NCI-H1105 (cell line): ENCODE measurements at places on chromosomes 5 and 9.

GRCh38 chr5:150117945-150118560, 31.7 kb upstream of the CSF1R start:
- no peak for DNase-seq

- DNase-seq = no peak
Observed at GRCh38 chr5:34996261-34996660, 51.5 kb downstream of the AGXT2 start.

DNA sequence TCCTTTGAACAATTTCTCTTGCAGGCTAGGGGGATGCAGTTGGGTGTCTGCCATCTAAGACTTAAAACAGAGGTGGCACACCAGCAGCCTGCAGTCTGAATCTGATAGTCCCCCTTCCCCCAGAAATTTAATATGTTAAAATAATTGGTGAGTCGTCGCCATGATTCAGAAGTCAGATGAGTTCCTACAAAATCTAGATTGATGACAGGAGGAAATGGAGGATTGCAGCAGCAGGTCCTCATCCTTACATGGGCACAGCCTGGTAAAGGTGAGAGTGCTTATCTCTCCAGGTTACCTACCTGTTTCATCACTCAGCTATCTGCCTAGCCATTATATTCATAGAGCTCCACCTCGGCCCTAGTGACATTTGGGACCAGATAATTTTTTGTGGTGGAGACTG, 112.3 kb downstream of the PCSK1 start:
- no peak for DNase-seq

DNA sequence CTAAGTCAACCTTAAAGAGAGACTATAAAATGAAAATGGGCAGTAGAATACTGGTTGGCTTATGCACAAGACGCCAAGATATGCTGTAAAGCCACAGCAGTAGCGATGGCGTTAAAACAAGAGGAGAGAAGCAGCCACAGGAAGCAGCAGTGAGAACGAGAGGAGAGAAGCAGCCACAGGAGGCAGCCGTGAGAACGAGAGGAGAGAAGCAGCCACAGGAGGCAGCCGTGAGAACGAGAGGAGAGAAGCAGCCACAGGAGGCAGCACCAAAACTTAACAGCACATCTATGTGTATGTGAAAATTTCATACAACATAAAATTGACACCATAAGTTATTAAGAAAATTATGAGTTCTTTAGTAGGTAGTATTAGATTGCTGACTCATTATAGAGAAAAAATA, 2318.6 kb upstream of the ACO1 start:
- DNase-seq = no peak

DNA sequence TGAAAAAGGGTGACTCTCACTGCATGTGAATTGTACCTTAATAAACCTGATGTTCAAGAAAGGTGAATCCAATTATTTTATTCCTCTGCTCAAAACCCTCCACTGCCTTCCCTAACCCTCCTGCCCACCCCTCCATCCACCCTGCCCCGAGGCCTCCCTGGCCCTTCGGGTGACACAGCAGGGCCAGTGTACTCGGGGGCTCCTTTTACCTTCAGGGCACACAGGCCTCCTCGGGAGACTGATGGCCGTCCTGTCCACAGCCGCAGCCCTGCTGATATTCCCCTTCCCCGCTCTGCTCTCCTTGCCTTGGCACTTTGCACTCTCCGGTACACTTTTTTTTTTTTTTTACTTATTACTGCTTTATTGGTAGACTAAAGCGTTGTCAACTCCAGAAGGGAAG, 234.0 kb downstream of the CACNA1B start:
- DNase-seq = no peak

DNA sequence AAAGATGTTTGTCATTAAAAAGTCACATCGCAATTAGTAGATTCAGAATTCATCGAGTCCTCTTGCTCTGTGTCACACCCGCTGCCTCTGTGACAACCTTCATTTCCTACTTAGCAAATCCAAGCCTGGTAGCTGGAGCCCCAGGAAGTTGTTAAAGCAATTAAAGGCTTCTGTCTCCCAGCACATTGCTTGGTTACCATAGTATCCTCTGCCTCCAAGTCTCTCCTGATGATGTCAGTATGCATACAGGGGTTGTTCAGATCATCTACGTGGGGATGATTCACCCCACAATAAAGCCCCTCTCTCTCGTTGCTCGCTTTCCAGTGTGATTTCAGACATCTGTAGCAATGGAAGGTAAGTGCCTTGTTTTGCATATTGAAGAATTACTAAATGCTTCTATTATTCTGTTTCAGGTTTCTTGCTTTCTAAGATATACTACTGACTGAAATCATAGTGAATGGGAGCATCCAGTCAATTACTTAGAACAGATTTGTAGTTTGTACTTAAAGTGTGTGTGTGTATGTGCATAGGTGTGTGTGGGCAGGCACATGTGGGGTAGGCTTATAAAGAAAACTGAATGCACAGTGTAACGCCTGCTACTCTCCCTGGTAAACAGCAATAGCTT, 52.9 kb downstream of the PAM start:
- peak; percentile 47 for DNase-seq

DNA sequence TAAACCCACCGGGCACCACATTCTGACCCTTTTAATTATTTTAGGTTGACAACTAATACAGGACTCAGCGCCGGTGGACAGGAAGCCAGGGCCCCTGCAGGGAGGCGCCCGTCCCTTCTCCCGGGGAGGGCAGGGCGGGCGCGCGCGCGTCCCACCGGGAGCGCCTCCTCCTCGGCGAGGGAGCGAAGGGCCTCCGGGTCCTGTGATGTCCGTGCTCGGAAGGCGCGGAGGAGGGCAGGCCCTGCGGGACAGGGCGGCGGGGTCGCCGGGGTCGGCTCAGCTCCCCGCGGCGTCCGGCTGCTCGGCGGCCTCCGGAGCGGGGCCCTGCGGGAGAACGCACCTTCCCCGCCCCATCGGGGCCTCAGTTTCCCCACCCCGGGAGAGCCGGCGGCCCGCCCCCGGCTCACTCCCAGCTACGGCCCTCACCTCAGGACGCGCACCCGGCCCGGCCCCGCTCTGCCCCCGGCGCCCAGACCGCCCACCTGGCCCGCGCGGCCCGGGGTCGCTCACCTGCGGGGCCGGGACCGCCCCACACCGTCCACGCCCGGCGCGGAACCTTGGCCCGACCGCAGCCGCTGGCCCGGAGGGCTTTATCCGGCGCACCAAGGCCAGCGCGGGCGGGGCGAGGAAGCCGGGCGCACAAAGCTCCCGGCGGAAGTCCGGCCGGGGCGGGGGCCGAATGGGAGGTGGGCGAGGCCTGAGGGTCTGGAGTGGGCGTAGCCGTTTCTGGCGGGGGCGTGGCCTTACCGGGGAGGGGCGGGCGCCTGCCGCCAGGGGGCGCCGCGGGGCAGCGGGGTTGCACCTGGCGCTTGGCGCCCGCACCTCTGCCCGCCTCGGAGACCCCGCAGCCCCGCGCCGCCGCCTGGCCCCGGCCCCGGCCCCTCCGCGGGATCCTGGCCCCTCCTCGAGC, at the start of the genes EXD3 and NOXA1:
Gene EXD3, minus strand, starts transcription at position 559 of the 910 bp plus-strand sequence. CDS start 27,805 bp downstream, outside the sequence.
Gene NOXA1, plus strand, starts transcription at position 790 of the 910 bp plus-strand sequence. CDS start 137 bp downstream, outside the sequence.
- DNase-seq = peak; percentile 89

DNA sequence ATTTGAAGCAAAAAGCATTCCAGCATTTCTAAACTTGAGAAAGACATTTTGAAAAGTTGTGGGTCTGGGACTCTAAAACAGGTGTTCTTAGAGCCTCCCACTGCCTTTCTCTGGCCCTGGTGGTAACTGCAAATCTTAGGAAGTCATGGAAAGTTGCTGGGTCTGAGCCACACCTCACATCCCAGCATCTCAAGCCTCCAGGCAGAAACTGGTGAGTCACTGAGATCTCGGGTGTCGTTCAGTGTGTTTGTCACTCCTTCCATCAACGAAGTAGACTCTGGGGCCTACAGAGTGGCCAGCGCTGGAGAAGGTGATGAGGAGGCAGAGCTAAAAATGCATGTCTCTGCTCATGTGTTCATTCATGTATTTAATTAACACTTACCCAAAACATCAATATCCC, 59.6 kb upstream of the C5orf58 start:
- no peak for DNase-seq

GRCh38 chr5:113552620-113553019, 39.1 kb downstream of the YTHDC2 start:
- DNase-seq = no peak

DNA sequence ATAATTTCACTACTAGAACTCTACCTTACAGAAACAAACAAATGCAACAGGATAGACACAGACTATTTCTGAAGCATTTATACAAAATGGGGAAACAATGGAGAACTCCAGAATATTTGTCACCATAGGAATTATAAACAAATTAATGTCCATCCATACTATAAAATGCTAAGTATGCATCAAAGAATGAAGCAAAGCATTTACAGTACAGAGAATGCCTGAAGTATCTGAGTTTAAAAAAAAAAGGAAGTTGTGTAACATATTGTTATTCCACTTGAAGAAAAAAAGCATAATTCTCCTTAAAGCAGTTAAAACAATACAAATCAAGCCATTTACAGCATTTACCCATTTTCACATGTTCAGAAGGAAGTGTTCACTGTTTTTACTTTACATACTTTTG, 53.0 kb downstream of the DROSHA start:
- DNase-seq = no peak

GRCh38 chr5:102886586-102886985, 131.5 kb downstream of the PAM start:
- no peak for DNase-seq

- DNase-seq = no peak
Observed at GRCh38 chr9:116234081-116234480, 80.5 kb downstream of the PAPPA start.

- DNase-seq = no peak
Observed at GRCh38 chr5:43123887-43124286, 3.2 kb downstream of the ZNF131 start.

DNA sequence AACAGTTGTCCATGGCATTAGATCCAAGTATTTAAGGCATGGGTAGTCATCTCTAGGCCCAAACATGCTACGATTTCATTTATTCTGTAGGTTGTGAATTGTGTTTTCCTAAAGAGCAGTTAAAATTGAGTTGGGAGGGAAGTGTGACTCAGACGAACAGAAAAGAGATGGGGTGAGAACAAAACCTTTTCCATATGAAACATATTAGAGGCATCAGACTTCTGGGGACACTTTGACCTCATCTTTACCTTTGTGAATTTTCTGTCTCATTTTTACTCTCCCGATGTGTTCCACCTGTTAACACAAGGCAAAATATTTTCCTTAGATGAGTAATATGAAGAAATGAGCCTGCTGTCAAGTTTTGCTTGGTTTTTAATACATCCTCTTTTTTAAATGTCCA, 181.3 kb downstream of the ESM1 start:
- DNase-seq = no peak

DNA sequence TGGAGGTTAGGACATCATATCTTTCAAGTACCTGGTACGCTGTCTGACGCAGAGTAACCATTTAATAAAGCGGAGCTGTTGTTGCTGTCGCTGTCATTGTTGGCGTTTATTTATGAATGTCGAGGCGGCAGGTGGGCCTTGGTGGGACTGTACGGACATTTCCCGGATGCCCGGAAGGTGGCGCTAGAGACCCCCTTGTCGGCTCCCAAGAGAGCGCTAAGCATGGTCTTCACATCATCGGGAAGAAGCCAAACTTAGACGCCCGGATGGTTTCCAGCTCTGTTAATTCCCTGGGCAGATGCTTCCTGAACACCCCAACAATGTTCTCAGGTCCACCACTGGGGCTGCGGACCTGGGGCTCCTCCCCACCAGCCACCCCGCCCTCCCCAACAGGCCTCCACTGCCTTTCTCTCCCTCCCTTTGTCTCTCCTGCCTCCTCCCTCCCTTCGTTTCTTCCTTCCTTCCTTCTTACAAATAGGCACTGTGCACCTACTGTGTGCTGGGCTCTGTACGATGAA, 54.1 kb downstream of the DUSP1 start:
- DNase-seq = peak; percentile 44

DNA sequence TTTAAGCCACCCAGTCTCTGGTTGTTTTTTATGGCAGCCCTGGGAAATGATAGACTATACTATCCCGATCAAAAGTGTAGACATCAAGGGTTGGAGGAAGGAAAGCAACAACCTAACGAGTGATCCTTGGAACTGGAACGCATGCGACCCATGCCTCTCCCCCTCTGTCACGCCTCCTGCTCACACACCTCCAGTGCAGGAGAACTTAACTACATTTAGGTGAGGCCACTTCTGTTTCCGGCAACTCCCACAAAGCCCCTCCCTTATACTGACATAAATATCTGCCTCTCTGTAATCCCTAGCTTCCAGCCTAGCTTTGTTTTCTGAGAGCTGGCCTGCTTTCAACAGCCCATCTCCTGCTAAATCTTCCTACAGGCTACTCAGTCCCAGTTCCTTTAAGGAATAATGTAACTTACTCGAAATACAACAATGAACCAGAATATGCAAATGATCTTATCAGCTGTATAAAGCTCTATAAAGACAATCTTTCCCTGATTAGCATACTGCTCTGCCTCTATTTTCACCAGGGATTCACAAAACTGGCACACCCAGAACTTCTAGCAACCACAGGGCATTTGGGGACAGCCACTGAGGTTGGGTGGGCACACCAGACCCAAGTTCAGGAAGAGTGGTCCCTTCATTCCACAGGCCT, 73.9 kb downstream of the GABBR2 start:
- no peak for DNase-seq

DNA sequence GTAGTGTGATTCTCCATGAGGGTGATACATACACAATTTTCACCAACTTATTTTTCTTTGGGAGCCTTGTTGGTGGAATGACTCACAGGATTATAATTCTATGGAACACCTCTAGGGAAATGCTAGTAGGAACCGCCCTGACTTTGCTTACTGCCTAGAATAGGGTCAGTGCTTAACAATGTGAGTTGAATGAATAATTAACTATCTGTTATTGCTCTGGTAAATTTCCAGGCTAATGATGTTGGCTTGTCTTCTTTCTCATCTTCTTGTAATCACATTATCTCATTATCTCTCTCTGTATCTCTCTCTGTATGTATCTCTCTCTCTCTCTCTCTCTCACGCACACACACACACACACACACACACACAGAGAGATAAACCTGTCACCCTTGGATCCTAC, 291.1 kb downstream of the TRIM32 start:
- DNase-seq = no peak

GRCh38 chr9:117000834-117001233, 313.7 kb downstream of the TRIM32 start:
- DNase-seq = no peak

- no peak for DNase-seq
Observed at GRCh38 chr5:109908366-109908765, 218.6 kb downstream of the MAN2A1 start.
